ENCODE measurements at places on chromosomes 2 and 18.

DNA sequence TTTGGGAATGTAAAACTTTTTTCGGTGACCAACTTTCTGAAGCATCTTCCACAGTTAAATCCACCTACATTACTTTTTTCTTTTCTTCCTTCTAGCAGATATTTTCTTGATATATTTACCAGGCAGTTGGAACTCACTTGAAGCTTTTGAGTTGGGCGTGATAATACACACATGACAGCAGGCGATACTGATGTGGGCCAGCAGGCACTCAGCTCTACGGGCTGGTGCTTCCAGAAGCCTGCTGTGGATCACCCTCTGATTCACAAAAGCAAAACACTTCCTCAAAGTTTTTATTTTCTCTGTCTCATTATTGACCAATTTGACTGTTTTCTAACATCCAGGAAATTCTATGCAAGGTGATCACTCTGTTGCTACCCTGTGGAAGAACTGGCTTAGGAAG is 22.9 kb downstream of the GRHL1 start:
- DNase-seq, result no peak

- no peak for DNase-seq
Measured at GRCh38 chr2:233142355-233142897, 82.3 kb downstream of the INPP5D start.

DNA sequence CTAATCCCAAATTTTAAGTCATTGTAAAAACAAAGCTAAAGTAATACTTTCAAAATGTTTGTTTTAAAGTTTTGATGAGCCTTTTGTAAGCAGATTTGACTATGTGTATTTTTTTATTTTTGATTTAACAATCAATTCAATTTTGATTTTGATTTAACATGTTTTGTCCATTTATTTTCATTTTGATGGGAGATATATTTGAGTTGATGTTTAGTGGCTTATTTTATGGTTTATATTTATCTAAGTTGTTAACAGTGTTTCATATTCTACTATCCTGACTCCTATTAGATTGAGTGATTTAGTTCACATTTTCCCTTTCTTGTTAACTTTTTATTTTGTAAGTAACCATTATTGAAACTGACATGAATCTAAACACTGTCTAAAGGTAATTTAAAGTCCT is 44.7 kb downstream of the TMEM18 start:
- no peak for DNase-seq

DNA sequence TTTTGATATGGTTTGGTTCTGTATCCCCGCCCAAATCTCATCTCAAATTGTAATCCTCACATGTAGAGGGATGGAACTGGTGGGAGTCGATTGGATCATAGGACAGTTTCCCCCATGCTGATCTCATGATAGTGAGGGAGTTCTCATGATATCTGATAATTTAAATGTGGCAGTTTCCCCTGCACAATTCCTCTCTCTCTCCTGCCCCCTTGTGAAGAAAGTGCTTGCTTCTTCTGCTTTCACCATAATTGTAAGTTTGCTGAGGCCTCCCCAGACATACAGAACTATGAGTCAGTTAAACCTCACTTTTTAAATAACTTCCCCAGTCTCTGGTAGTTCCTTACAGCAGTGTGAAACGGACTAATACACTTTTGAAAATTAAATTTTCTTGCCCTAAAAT is 12.3 kb upstream of the KCNJ3 start:
- DNase-seq, result no peak

- no peak for DNase-seq
Measured at GRCh38 chr18:9380101-9380500, 45.5 kb downstream of the TWSG1 start.

DNA sequence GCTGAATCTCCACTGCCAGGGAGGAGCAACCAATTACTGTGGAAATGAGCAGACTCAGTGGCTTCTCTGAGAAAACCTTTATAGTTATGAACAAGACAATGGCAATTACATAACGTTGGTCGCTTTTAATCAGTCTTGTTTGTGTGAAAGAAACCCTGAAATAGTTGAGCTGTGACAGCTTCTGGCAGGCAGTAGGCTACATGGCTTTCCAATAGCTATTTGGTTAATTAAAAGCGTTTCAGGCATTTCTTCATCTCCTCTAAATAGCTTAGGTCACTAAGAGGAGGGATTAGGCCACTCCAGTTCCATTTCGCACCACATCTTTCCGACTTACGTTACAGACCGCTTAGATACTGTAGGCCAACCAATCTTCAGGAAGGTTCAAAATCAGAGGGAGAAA is 794.4 kb upstream of the ID2 start:
- DNase-seq, result no peak

DNA sequence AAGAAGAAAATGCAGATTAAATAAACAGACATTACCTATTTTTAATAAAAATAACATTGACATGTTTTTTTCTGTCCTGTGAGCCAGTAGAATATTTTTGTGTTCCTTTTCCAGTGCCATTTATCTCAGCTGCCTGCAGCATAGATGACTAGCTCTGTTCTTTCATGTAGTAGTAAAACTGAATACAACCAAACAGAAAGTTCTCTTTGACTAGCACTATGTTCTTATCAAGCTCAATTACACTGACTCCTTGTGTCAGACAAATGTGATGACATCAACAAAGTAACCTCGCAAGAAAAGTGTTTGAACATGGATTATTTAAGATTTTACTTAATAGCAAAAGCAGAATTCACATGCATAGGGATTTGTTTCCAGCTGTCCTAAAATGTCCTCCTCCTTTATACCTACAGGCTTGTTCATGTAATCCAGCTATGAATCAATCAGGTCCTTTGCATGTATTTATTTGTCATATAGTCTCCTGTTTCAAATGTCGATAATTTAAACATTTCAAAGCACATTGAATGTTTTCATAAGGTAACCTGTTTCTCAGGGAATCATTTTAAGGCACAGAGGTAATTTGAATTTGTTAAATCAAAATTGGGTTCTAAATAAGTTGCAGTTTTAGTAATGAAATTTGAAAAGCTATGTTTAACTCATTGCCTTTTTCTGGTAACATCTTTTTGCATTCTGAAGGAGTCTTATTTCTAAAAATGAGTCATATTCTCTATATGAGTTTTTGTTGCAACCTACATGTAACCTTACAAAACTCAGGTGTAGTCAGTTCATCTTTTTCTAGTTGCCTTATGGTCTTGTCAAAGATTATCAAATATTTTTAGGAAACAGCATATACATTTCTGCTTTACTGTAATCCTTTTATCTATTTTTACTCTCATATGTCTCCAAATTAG is 215.3 kb upstream of the GULP1 start:
- no peak for DNase-seq

- no peak for DNase-seq
Measured at GRCh38 chr2:56299171-56299691, 115.4 kb downstream of the CCDC85A start.

GRCh38 chr2:176076796-176077195 is 7.0 kb downstream of the EVX2 start:
- no peak for DNase-seq

DNA sequence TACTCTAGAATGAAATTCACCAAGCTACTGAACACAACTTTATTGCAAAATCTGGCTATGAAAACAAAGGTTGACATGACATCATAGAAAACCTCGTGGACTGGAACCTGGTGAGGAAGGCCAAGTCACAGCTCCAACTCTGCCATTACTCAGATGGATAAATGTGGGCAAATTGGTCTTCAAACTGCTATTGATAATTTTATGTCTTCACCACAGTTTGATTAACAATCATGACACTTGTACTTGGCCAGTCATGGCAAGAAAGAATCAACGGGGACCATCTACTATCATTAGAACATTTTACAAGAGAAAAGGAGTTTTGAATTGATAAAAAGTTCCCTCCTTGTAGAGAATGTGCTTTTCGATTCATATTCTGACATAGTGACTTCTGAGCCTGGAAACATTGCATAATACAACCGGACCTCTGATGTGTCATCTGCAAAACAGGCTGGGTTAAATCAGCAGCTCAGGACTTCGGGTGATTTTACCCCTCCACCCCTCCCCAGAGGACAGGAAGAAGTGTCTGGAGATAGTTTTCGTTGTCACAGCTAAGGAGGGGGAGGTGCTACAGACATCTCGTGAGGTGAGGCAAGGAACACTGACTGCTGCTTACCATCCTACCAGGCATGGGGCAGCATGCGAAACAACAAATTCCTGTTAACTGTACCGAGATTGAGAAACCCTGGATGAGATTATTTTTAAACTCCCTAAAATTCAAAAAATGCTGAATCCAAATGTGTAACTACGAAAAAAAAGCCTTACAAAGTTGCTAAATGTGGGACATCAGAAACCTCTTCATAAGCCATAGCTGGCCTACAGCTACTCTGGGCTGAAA is 8.4 kb downstream of the L3MBTL4 start:
- DNase-seq, result no peak

DNA sequence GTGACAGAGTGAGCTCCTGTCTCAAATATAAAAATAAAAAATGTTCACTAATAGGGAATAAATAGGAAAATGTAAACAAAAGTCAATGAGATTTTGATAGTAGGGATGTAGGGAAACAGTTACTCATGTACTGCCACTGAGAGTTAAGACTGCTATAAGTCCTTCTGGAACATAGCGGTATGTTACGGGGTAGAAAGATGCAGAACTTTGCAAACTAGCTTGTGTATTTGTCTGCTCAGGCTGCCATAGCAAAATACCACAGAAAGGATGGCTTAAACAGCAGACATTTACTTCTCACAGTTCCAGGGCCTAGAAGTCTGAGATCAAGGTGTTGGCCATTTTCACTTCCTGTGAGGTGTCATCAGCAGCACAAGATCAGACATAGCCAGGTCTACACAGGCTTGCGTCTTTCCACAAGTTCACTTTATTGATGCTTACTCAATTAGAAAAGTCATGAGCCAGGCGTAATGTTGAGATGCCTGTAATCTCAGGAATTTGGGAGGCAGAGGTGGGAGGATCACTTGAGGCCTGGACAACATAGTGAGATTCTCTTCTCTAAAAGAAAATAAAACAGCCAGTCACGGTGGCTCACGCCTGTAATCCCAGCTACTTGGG is 8.8 kb downstream of the TXNDC2 start:
- no peak for DNase-seq

DNA sequence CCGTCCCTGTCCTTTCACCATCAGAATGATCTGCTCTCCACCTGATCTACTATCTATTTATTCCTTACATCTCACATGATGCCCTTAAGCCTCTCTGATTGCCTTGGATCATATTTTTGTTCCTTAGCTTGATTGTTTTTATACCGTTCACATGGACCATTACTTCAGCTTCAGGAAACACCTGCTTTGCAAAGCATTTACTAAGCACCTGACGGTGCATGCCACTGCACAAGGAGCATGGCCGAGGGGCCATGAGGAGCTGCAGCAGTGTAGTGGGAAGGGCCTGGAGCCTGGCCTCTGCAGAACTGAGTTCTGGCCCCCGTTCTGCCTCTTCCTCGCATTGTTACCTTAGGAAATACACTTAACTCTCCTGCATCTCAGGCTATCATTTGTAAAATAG is 124.1 kb upstream of the NDUFV2 start:
- no peak for DNase-seq

- DNase-seq, result no peak
Measured at GRCh38 chr2:226483745-226484619, 315.6 kb downstream of the IRS1 start.

- no peak for DNase-seq
Measured at GRCh38 chr2:29066271-29066860, 8.0 kb downstream of the PCARE start.

DNA sequence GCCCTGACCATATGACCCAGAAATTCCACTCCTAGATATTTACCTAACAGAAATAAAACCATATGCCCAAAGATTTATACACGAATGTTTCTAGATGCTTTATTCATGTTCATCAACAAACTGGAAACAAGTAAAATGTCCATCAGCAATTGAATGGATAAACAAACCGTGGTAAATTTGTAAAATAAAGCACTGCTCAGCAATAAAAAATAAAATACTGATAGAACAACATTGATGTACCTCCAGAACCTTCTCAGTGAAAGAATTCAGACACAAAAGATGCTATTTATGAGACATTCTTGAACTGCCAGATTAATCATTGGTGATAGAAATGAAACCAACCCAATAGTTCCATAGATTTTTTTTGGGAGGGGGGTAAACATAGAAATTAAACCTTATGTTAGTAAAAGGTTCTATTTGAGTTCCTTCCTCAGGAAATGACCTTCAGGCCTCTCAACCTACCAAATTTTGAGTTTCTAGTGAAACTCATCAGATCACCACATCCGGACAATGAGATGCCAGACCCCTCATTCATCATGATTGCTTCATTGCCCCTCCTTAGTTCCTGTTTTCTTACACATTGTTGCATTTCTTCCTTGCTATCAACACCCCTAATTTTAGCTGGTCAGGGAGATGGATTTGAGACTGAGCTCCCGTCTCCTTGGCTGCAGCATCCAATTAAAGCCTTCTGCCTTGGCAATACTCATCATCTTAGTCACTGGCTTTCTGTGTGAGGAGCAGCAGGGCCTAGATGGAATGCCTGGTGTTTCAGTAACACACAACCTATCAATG is 203.5 kb downstream of the LPIN1 start:
- no peak for DNase-seq

DNA sequence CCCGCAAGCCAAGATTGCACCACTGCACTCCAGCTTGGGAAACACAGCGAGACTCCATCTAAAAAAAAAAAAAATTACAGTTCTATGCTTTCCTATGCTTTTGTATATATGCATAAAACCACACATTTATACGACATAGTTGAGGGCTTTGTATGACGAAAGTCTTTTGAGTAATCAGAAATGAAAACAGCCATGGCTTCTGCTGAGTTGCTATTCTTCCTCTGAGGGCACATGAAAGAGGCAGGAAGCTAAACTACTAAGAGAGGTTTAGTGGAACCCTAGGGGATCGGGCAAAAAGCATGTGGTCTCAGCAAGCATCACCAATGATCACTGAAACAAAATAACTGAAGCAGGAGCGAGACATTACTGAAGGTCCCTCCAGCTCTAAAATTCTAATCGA is 99.6 kb downstream of the ZAP70 start:
- no peak for DNase-seq

DNA sequence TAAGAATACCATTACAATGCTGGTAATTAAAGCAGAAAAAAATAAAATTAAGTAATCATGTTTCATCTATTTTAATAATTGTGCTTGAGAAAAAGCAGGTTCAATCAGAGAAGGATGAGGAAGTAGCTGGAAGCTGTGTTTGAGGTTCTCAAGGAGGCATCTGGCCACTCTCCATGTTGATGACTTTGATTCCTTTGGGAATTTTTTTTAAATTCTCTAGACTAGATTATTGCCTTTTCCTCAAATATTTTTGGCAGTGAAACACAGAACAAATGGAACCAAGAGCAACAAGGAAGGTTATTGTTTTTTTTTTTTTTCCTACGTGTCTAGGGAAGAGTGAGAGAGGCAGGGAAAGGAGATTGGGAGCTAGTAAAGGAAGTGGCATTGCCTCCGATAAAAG is 99.9 kb upstream of the NRP2 start:
- DNase-seq, result no peak

Measured in H54 (cell line).